ENCODE measurements at places on chromosomes 3 and 15.

- DNase-seq, result no peak
Measured at GRCh38 chr3:164408326-164408725, 670.0 kb downstream of the SI start.

GRCh38 chr3:3278073-3278472, 98.6 kb upstream of the CRBN start:
- no peak for DNase-seq

- DNase-seq, result no peak
Measured at GRCh38 chr15:62648954-62649353, 393.6 kb upstream of the TPM1 start.

DNA sequence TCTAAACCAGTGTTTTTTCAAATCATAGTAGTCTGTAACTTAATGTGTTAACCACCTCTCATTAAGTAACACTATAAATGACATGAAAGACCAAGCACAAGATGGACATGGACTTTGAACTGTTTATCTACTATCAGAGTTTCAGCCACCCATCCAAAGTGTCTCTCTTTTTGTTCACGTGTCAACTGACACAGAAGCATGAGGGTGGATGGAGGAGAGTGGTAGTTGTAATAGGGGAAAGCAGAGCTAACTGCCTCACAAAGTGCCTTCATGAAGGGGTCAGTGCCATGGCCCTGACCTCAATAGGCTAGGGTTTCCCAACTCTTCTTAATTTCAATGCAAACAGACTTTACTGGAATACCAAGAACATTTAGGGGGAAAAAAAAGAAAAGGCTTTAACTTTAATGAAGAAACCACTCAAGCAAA, 32.1 kb upstream of the TRPM7 start:
- no peak for DNase-seq

DNA sequence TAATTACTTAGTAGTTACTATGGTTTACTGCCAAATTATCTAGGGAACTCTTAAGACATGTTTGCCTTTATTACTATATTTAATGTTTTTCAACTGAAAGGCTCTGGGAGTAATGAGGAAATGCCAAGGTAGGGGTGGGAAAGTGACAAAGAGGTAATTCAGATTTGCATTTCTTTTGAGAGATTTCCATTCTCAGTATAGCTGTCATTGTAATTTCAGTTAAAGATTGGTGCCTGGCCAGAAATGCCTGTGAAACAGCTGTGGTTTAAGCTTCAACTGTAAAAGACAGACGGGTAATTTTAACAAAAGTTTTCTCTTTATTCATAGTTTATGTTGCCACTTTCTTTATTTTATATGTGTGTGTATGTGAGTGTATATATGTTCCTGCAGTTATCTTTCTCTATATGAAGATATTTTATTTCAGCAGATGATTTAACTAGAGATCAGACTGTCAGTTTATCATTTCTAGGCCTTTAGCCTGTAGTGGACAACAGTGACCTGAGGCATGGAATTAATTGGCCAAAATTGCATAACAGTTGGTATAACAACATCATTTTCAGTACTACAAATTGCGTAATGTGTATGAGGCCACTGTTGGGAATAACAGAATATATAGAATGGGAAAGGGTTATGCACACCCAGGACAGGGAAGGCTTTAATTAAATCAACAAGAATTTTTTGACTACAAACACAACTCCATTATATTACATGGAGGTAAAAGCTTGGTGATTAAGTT, 119.0 kb downstream of the BBX start:
- DNase-seq, result no peak

DNA sequence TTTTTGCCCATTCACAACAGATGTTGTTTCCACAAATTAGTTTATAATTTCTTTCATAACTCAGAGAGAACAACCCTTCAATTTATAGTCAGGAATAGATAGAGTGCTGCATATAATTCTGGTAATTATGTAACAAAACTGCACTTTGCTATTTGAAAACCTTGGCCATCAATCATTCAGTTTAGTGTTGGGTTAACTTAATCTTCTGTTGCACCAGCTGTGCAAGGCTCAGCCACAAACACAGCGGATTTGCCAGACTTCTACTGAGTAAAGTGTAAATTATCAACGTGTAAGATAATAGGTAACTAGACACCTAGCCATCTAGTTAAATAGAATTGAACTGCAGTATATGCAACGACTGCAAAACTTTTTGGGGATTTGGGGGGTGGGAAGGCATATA, 1064.3 kb upstream of the EPHA6 start:
- DNase-seq, result no peak

DNA sequence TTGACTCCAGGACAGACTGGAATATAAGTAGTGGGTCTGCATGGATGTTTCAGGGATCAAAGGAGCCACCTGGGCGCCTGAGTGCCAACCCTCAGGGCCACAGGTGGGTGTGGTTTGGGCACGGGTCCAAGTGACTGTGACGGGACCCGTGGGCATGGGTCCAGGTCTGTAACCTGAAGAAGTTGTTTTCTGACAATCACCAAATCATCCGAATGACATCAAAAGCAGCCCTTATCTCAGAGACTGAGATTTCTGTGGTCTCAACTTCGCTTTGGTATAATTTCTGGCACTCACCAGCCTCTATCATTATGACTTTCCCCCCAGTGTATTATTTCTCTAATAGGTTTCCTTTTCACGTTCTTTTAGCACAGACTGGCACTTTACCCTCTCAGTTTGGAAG, 24.4 kb downstream of the RLBP1 start:
- no peak for DNase-seq

DNA sequence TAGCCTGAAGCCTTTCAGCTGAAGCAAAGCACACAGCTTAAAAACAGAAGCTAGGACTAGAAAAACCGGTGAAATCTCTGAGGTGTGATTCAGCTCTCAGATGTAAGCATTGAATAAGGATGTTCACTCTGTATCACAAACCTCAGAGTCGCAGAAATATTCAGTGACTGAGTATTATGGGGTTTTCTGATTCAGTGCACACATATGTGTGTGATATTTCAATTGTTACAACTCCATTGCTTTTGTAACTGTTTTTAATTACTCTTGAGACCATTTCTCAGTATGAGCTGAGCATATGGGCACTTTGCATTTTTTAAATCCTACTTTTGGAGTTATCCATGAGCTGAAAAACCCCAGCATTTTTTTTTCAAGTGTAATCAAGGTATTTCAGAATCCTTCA, 868.8 kb downstream of the NTRK3 start:
- no peak for DNase-seq
